WTC11 (cell line): ENCODE measurements at places on chromosomes 2 and 18.

DNA sequence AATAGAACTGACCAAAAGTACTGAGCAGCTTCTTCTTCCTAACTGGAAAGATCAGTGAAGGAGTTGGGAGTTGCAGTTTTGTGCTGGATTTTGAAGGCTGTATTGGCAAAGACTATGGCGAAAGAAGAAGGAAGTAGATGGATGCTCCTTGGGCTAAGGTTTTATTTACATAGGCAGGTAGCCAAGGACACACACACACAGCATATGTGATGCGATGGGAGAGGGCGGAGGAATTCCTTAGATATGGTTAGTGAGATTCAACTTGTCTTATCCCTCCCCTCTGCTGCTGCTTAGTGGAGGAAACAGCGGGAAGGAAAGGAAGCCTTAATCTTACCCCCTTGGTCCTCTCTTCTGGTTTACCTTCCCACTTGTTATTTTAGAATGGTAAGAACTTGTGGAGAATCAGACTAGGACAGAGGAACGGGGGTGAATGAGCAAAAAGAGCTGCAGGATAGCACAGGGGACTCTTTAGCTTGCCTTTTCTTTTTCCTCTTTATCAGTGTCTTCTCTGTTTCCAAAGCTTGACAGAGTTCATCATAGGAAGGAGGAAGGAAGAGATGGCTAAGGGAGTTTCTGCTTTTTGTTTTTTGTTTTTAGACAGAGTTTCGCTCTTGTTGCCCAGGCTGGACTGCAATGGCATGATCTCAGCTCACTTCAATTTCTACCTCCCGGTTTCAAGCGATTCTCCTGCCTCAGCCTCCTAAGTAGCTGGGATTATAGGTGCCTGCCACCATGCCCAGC is 87.9 kb downstream of the OSBPL6 start:
- DNase-seq: no peak

DNA sequence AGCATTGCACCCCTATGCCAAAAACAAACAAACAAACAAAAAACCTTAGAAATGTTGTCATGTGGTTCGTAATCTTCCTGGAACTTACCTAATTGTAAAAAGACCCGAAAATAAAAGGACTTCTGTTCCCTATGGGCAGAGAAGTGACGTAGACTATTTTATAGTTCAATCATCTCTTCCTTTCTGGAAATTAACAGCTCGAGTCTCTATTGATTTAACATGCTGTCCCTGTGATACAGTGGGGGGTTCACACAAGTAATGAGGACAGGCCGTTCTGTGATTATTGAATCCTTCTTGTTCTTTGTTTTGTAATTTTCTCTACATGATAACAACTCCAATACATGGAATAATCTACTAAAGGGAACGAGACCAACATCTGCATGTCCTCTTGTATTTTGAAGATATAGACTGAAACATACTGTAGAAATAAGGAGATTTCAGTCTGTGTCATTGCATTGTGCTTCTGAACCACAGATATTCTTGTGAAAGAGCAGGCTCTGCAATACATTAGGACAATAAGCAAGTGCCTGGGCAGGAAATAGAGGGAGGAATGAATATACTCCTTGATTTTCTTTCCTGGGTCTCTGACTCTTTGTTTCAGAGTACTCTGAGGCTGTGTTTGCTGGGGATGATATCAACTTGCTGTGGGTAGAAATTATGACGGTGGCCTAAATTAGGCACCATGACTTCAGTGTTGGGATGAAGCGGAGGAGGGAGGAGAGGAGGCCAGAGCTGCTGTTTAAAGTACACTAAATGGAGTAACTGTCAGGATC is 65.7 kb upstream of the PPM1B start:
- no peak for DNase-seq

DNA sequence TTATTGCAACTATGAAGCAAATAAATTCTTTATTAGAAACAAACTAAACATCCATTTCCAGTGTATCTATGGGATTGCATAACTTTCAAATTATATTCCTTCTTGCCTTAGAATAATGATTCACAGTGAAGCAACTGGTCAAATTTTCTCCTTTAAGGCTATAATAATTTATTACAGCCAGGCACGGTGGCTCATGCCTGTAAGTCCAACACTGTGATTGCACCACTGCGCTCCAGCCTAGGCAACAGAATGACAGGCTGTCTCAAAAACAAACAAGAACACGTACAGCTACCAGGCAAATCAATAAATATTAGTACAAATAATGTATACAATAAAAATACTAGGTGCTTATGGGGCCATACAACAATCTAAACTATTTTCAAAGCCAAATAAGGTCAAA is 1416.2 kb downstream of the LRP1B start:
- DNase-seq: no peak

GRCh38 chr2:146950911-146951310 is 893.9 kb upstream of the ACVR2A start:
- no peak for DNase-seq

GRCh38 chr2:19195661-19196060 is 162.8 kb downstream of the OSR1 start:
- DNase-seq: no peak

GRCh38 chr2:232368311-232368731 is 10.2 kb upstream of the ALPP start:
- peak; percentile 19 for DNase-seq

- no peak for DNase-seq
These were observed 198.7 kb downstream of the LTBP1 start for GRCh38 chr2:33145459-33145858.

GRCh38 chr18:73733806-73734314 is 413.8 kb downstream of the FBXO15 start:
- no peak for DNase-seq

- peak; percentile 88 for DNase-seq
These were observed 219.6 kb upstream of the RAB12 start for GRCh38 chr18:8389391-8390340.

DNA sequence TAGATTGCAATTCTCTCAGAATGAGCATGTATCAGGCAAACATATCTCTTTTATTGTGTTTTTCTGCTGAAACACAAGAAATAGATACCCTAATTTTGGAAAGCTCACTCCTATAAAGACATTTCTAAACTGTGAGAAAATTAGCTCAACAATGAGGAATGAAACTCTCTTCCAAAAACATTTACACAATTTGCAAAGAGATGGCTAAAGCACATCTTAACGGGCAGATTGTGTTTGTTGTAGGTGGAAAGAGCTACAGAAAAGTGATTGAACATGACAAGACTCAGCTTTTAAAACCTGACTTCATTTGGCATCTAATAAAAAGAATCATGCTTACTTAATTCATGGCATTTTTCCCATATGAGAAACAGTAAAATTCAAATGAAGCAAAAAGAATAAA is 175.0 kb upstream of the SLC39A10 start:
- no peak for DNase-seq

DNA sequence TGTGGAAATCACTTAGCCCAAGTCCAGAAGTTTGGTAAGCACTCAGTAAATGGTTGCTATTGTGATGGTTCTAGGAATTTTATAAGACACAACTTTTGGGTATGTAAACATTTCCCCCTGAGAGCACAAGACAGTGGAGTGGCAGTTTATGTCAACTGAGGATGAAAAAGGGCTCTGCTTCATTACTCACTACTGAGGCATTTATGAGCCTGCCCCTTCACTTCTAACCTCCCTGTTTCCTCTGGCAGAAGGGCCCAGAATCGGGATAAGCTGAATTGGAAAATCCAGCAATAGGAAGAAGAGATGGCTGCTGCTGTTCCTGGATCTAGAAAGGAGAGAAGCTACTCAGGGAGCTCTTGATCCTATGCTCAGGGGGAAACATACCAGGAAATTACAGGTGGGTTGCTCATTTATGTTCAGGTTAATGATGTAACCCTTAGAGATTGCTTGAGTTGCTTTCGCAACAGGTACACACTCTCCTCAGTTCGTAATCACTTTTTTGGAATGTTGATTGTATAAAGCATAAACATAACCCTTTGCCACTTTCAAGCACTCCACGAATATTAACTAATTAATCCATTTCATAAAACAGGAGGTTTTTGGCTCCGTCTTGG is 46.3 kb downstream of the ADCYAP1 start:
- DNase-seq: no peak

DNA sequence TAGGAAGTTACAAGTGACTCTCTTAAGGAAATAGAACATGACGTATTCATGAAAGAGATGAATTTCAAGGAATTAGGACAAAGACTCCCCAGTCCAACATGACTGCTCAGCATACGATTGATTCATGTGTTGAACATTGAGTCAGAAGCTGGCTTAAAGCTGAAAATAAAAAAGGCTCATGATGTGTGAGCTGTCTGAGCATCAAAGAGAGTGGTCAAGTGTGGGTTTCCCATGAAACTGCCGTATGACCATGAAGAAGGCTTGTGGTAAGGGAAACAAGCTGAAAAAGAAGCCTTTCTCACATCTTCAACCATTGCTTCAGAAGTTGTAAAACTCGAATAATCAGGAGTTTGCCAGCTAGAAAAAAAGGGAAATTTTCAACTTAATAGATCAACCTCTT is 201.9 kb upstream of the APCDD1 start:
- no peak for DNase-seq

GRCh38 chr2:31219131-31219969 is 2.0 kb upstream of the CAPN14 start:
- DNase-seq: no peak

DNA sequence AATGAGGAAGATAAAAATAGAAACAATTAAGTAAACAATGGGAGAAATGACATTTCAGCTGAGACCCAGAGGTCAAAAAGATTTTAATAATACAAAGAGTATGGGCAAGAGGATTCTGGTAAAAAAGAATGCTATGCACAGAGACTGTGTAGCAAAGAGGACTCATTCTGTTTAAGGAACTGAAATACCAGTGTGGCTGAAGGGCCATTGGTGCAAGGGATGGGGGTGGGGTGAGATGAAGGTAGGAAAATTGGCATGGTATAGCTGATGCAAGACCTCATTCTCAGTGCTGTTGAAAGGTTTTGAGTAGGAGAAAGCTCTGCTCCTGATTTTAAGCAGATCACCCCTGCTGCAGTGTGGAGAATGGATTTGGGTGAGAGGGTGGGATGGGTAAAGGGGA is 10.8 kb downstream of the GALNT1 start:
- no peak for DNase-seq

- no peak for DNase-seq
These were observed 413.8 kb downstream of the RAD51AP2 start for GRCh38 chr2:17104454-17104853.

DNA sequence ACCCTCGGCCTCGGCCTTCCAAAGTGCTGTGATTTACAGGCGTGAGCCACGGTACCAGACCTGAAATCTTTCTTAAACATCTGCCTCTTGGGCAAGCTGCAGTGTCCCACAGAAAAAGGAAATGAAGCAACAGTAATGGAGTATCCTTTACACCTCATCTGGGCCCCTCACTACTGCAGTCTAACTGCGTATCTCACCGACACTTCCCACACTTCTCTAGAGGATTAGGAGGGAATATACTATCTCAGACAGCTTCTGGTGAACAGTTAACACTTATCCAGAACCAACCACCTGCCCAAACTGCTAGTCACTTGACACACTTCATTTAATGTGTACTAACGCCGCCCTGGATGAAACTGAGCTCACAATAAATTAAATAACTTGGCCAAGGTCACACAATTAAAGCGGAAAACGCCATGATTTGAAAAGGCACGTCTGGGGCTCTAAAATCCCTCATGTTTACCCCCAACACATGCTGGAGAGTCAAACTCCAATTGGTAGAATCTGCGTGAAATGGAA is 993 bp downstream of the COX7A2L start:
- DNase-seq: no peak

DNA sequence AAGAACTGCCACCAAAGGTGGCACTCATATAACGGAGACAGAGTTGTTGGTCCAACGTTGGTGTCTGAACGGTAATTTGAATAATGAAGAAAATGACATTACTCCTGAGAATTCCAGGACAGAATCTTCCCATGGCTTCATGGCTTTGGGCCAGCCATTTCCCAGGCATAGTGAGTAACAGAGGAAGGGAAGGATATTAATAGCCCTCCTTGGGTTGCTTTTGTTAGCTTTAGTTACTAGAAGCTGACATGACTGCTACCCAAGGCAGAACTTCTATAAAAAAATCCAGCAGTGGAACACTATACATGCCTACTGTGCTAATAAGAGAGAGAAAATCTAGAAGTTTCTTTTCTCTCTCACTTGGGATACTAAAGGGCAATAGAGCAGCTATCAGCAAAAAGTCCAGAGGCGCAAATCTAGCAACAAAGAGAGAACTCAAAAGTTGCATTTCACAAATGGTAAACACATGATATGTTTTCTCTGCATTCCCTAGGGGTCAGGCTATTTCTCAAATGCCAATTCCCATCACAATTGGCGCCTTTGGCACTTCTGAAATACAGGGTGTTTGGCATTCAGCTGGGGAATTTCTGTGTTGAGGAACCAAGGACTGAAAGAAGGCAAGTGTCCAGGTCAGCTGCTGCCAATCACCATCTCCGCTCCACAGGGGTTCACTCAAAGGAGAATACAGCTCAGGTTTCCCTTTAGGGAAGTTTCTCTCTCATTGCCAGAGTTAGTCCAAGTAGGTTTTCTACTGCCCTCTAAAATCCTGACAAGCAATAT is 160.8 kb upstream of the KYNU start:
- peak; percentile 38 for DNase-seq

GRCh38 chr18:24616653-24617052 is 156.2 kb downstream of the HRH4 start:
- DNase-seq: no peak

GRCh38 chr2:190701586-190701985 is 52.7 kb downstream of the NAB1 start:
- DNase-seq: no peak

DNA sequence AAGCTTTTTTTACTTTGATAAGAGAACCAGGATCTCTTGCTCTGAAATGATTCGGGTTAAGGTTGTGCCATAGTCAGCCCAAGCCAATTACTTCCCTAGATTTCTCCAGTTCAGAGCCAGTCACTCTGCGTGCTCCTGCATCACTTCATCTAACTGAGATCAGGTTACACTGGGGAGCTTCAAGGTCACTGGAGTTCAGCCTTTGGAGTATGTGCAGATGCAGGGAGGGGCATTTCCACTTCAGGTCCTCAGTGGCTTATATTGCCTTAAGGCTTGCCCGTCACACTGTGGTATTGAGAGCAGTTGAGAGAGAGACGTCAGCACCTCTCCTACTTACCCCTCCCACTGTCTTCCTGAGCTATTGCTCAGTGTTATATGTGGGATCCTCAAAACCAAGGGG is 317.8 kb downstream of the EPHA4 start:
- DNase-seq: no peak

DNA sequence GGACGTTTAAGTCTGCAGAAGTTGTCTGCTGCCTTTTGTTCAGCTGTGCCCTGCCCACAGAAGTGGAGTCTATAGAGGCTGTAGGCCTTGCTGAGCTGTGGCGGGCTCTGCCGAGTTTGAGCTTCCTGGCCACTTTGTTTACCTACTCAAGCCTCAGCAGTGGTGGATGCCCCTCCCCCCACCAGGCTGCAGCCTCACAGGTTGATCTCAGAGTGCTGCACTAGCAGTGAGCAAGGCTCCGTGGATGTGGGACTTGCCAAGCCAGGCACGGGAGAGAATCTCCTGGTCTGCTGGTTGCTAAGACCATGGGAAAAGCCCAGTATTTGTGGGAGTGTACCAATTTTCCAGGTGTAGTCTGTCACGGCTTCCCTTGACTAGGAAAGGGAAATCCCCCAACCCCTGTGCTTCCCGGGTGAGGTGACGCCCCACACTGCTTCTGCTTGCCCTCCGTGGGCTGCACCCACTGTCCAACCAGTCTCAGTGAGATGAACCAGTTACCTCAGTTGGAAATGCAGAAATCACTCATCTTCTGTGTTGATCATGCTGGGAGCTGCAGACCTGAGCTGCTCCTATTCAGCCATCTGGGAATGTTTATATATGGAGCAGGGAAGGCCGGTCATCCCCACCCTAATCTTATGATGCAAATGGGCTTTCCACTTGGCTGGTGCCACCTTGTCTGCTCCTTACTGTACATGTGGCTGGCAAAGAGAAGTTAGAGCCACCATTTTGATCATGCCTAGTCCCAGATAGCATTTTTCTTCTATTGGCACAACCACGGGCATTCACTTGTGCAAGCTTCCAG is 156.9 kb upstream of the ITGA6 start:
- DNase-seq: peak; percentile 62
